ENCODE measurements at places on chromosomes 6 and 20.

DNA sequence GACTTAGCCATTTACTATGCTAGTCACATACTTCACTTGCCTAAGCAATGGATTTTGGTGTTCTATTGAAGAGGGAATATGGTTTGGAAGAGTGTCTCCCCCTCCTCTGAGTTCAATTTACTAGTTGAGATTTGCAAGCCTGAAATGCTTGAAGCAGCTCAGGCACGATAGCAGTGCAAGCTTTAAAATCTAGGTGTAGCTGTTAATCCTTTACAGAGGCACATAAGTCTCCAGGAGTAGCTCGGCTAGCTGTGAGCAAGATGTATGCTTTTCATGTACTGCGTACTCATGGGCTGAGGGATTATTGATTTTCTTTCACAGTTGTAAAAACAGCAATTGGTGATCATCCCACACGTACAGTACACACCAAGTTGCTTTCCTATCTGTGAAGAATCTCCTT, 726 bp downstream of the FLRT3 start:
- no peak for DNase-seq

- DNase-seq: no peak
Observed at GRCh38 chr6:23964865-23965264, 161.2 kb upstream of the NRSN1 start.

DNA sequence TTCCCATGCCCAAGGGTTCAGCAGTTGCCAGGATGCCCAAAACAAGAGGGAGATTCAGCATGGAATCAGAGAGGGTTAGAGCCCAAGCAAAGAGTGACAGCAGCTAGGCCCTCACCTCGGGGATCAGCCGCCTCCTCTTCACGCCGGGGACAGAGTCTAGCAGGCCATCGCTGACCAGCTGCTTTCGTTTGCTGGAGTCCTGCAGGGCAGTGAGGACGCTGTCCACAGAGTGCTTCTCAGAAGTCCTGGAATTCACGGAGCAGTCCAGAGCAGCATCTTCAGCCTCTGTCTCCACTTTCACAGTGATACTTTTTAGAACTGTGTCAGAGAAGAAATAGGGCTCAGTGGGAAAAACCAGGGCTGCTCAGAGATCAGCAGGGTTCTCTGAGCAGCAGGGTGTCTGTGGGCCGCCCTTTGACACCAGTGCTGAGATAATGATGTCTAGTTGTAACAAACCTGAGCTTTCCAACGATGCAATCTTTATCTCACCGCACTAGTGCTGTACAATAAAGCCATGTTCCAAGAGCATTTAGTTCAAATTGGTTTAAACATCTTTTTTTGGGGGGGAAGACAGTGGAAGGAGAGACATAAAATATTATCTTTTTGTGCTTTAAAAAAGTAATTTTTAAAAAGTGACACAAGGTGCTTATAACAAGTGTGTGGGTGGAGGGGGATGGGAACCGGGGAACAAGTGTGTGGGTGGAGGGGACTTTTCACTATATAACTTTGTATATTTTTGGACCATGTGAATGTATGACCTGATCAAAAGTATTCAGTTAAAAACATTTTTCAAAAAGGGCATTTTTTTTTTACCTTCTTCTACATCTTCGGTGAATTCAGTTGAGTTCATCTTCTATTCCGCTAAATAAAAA, 16.6 kb downstream of the BEND3 start:
- no peak for DNase-seq

- DNase-seq: no peak
Observed at GRCh38 chr6:8934318-8934717, 499.0 kb upstream of the SLC35B3 start.

GRCh38 chr6:150600010-150600300, 270 bp downstream of the PLEKHG1 start:
- DNase-seq: no peak

GRCh38 chr6:44452725-44453124, 65.2 kb downstream of the CDC5L start:
- DNase-seq: no peak

DNA sequence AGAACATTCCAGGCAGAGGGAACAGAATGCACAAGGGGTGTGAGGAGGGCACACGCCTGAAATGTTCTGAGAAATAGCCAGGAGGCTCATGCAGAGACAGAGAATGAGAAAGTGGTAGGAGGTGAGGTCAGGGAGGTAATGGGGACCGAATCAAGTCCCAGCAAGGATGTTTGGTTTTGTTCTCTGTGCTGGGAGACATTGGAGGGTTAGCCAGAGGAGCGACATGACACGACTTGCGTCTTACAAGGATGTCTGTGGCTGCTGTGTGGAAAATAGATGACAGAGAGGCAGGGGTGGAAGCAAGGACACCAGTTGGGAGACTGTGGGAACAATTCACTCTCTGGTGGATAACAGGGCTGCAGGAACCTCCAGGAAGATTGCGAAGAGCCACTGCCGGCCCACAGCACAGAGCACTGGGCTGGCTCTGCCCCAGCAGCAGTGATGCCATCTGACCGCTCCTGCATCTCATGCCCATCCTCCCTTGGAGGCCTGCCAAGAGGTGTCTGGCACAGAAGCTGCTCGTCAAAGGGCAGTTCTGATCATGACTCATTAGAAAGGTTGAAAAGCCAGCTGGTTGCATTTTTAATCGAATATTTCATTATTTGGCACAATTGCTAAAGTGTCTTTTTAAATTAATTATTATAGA, 57.7 kb upstream of the CD83 start:
- no peak for DNase-seq

GRCh38 chr6:139594333-139594965, 220.0 kb upstream of the CITED2 start:
- no peak for DNase-seq

DNA sequence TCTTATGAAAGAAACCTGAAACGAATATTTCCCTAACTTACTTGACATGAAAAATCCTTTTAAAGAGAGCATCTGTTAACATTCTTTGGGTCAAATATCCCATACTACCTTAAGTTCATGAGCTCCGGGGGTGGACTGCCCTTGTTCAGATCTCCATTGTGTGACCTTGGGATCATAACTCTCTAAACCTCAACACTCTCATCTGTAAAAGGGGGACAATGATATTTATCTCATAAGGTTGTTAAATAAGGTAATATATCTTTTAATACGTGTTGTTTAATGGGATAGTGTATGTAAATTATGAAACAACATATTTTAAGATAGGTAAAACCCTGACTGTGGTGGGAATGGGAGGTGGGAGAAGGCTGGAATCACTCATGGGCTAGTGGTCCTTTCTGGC, 326.3 kb downstream of the FARS2 start:
- DNase-seq: no peak

GRCh38 chr20:38926934-38927616, 858 bp downstream of the FAM83D start:
- no peak for DNase-seq
